ENCODE measurements at places on chromosomes 12 and 14.

DNA sequence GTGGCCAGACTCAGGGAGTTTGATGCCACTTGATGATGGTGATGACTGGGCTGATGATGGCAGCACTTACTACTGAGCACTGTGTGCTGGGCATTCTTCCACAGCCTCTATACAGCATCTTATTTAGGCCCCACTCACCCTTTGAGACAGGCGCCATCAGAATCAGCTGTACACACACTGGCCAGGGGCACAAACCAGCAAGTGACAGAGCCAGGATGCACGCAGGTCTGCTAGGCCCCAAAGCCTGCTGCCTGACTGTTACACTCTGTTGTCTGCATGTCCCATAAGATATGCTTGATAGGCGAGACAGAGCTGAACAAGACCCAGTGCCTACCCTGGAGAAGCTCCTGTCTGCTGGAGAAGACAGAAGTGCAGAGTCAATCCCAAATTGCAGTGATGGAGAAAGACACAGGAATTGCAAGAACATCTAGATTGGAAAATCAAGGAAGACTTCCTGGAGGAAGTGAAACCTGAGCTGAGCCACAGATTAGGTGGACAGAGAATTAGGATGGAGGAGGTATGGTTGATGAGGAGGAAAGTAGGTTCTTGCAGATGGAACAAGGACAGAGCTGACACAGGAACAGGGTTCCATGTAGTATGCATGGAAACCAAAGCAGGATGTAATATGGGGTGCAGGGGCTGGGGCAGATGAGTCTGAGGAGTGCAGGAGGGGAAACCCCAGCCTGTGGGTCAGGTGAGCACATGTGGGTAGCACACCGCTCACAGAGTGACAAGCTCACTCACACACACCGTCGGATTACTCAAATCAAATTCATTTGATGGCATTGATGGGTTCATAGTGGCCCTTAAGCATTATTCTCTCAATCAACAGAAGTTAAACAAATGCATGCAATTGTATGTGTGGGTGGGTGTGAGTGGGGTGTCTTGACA lies 117.3 kb downstream of the BEGAIN start:
- DNase-seq: no peak

DNA sequence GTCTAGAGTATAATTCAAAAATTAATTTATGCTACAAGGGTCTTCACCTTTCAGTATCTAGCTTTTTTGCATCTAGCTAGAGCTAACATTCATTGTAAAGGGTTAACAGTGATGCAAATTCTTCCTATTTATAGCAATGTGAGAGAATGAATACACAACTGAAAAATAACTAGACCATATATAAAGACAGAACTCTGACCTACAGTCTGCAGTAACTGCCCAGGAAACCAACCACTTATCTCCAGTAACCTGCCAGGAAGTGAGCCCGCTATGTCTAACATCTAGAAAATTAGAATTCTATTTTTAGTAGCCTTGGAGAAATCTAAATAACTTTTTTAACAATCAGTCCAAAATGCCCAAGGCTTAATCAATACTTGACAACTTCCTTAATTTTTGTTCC lies 1021.9 kb downstream of the LRFN5 start:
- no peak for DNase-seq

- DNase-seq: no peak
These were observed 53.2 kb upstream of the CMKLR1 start for GRCh38 chr12:108392284-108392683.

GRCh38 chr14:99121319-99121875 lies 150.6 kb downstream of the BCL11B start:
- DNase-seq: no peak

DNA sequence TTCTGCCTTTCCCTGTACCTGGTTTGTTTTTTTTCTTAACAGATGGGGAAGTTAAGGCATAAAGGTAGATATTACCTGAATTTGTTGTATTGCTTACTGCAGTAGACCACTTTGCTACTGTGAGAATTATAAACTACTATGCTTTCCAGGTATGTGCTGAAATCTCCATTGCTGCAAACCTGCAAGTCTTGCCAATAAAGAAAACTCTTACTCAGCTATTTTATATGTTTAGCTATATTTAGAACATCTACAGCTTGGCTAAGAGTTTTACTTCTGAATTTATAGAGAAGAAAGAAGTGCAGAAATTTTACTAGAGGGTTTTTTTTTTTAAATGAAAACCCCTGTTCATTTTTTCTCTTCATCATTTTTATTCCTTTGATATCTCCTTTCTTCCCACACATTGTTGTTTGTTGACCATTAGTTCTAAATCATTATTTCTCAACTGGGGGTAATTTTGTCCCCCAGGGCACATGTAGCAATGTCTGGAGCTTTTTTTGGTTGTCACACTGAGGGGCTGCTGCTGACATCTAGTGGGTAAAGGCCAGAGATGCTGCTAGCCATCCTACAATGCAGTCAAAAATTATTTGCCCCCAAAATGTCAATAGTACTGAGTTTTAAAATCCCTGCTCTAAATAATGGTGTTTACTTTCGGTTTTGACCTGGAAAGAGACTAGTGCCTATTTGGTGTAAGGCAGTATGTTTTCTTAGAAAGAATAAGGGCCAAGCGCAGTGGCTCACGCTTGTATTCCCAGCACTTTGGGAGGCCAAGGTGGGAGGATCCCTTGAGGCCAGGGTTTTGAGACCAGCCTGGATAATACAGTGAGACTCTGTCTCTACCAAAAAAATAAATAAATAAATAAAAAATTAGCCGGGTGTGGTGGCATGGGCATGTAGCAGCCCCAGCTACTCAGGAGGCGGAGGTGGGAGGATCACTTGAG lies 48.6 kb downstream of the PCNX1 start:
- no peak for DNase-seq

GRCh38 chr12:42442311-42442759 lies 116.4 kb downstream of the PPHLN1 start:
- no peak for DNase-seq

- no peak for DNase-seq
These were observed 37.7 kb upstream of the ZNF641 start for GRCh38 chr12:48388460-48388859.

DNA sequence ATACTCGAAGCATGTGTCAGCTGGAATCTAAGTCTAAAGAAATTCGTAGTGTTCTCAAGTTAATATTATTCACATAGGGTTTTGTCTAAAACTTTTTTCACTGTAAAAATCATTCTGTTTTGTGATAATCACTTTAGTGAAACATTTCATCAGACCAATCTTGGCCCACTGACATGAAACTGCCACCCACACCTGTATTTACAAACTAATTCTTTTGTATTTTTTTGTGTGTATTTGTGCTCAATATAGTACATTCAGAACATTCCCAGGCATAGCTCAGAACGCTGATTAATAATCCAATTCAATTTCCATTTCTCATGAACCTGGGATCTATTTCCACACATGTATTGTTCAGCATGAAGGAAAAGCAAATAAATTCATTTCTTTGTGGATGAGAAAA lies 191.7 kb downstream of the RASSF9 start:
- no peak for DNase-seq
